Islet precursor cell (in vitro differentiated cells): ENCODE measurements at places on chromosomes 5 and 9.

GRCh38 chr5:59597690-59598546 lies 295.6 kb downstream of the PDE4D start:
- no peak for DNase-seq

DNA sequence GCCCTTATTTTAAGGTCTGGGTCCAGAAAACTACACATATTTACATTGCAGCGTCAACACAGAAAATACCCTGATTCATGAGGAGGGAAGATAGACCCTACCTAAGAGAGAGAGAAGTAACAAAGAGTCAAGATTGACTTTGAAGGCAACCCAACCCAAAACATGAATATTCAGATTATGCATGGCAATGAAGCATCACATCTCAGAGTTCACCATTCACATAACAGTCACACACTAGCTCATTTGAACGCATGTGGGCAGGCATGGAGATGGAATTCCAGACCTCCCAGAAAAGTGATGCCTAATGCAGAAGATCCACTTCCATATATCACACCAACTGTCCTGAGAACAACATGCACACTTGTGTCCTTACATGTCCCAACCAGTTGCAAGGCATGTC lies 190.1 kb upstream of the ITGA1 start:
- DNase-seq: no peak

- DNase-seq: no peak
Observed at GRCh38 chr9:136447173-136447778, 7.6 kb upstream of the INPP5E start.

DNA sequence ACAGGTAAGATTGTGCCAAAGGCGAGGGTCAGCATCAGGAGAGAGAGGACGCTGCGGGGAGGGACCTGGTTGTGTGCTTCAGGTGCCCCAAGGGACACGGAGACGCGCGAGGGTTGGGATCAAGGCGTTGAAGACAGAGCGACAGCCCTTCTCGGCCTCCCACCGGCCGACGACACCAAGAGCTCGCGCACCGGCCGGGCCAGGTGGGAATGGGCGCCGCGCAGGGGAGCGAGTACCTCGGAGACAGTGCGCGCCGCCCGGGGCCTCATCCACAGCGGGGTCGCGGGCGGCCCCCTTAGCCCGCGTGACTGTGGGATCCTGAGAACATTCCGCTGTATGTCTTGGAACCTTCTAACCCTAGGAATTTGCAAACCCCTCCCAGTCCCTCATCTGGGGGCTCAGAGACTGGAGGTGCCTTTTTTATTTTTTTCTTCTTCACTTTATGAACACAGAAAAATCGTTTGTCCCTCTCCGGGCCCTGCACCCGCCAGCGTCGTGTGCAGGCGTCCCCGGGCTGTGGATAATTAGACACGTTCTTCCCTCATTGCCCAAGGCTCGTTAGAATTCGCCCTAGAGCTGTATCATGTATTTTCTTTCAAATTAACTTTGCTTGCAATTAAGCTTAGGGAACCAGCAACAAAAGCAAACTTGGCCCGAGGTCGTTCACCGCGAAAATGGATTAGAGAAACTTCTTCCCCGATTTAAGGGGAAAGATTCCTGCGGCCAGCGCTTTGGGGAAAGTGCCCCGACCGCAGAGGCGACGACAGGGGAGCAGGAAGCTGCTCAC lies 4.8 kb downstream of the FOXE1 start:
- peak; percentile 53 for DNase-seq

DNA sequence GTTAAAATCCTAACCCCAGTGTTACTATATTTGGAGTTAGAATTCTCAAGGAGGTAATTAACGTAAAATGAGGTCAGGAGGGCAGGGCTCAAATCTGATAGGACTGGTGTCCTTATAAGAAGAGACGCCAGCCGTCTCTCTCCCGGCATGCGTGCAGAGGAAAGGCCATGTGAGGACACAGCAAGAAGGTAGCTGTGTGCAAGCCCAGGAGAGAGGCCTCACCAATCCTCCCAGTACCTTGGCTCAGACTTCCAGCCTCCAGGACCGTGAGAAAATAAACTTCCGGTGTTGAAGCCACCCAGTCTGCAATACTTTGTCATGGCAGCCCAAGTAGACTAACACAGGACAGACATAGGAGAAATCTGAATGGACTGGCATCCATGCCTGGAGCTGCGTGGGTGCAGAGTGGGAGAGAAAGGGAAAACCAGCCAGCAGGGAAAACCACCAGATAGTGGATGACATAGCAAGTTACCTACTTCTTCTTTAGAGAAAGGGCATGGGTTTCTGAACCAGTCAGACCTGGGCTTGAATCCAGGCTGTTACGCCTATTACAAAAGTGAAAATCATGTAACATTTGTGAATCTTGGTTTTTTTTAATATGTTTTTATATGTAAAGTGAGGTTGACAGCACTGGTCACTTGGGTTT lies 89.2 kb downstream of the FSTL4 start:
- DNase-seq: no peak

- no peak for DNase-seq
Observed at GRCh38 chr9:32161720-32162119, 222.7 kb upstream of the ACO1 start.

DNA sequence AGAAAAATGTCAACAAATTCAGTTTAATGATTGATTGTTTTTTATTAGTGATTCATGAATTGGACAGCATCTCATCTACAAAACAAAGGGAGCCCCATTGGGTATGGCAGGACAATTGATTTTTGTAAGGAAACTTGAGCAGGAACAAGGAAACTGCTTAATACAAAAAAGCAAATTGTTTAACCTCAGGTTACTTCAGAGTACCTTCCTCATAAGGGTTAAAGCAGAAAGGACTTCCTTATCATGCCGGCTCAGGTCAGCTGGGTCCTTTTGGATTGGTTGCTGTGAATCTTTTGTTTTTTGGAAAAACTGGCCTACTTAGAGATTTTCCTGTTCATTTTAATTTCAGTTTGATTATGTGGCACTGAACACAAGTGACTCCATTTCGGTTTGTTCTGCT lies 211.8 kb downstream of the ARRDC3 start:
- no peak for DNase-seq

DNA sequence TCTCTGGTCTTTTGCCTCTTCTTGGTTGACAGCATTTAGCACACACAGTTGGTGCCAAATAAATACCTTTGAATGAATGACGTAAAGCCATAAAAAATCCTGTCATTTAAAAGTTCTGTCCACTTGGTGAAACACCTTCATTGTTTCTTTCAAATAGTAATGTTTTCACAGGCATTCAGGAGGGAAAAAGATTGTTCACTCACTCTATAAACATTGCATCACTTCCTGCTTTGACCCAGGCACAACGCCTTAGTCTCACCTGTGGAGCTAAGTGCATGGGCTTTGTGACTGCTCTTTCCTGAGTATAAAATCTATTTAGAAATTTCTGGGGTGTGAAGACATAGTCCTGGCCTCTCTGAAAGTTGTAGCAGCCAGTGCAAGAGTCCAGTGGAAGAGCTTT lies 88.9 kb upstream of the CXCL14 start:
- DNase-seq: peak; percentile 18

- DNase-seq: no peak
Observed at GRCh38 chr5:69462170-69462569, 30.4 kb upstream of the OCLN start.

DNA sequence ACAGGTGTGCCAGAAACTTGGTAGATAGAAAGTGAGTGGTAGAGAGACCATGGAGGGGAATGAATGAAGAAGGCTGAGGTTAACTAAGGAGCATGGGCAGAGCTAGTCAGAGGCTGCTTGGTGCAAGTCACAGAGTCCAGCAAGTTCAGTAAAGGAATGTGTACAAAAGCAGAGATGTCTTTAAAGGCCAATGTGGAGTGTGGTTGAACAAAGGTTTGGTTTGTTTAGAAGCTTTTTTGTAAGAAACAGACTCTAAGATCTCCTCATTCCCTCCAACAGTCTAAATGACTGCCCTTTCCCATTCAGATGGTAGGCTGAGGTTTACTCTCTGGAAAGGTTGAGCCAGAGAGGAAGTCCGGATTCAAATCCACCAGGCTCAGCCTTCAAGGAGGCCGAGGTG lies 84.2 kb downstream of the TNC start:
- DNase-seq: no peak

DNA sequence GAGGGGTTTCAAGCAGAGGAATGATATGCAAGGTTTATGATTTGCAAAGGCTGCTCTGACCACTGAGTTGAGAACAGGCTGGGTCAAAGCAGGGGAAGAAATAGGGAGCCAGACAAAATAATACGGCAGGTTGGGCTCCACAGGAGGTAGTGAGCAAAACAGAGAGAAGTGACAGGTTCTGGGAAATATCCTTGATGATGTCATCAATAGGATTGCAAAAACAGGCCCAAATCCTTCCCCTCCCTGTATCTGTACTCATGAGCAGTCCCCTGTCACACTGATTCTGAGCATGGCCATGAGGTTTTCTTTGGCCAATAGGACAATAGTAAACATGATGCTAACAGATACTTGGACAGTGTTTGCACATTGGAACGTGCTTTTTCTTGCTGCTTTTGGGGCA lies 471.8 kb upstream of the BRINP1 start:
- DNase-seq: no peak

- DNase-seq: no peak
Observed at GRCh38 chr5:172846249-172846648, 12.2 kb downstream of the ERGIC1 start.

DNA sequence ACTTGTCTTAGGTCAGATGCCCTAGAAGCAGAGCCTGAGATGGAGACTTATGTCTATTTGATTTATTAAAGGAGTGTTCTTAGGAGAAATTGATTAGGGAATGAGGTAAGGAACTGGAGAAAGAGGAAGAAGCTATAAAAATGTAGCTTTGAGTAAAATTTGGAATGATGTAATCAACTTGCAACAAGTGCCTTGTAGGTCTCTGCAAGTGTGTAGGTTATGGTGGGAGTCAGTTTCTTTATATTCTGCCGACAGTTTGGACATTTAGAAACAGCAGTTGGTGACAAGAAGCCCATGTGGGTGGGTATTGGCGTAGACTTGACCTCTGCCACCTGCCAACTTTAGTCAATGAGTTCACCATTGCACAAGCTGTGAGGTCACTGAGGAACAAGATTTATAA lies 986.5 kb downstream of the CDH18 start:
- no peak for DNase-seq

DNA sequence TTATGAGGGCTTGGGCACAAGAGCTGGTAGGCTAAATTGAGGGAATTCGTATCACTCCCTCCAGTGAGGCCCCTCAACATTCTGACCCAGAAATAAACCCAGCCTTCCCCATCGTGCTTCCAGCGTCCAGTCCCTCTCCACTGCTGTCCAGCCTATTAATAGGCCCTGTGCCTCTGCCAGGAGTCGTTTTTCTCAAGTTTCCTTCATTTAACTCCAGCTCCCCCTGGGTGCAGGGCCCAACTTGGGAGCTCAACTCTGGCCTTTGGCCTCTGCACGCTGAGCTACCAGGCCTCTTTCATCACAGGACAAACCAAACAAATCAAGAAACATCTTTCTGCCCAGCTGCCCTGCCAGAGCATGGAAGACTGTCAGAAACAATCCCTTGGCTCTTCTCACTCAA lies 10.0 kb downstream of the HBEGF start:
- no peak for DNase-seq

DNA sequence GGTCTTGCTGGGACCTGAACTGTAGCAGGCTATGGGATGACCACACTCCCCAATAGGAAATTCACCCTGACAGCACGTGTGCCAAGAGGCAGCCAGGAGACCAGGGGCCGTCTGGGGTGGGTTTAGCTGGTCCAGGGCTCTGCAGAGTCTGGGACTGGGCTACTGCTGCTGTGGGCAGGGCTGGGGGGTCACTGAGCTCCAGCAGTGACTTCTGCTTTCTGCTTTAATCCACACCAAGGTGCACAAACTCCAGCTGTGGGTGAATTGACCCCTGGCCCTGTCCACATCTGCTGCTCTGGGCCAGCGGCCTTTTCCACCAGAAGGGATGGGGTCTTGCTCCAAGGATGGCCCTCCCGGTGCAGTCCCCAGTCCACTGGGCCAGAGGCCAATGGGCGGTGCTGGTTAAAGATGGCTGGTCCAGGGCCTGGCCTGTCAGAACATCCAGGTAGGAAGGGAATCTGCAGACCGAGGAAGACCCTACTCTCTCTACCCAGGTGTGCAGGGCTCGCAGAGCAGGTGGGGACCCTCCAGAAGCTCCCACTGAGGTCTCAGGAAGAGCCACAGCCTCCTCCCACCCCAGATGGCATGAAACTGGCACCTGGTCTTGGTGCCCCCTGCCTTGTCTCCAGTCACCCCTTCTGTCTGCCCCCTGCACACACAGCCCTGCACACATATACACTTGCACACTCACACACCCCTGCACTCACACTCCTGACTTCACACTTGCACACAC lies 28.0 kb downstream of the GLT6D1 start:
- DNase-seq: no peak

GRCh38 chr9:106417685-106418084 lies 445.3 kb upstream of the ZNF462 start:
- no peak for DNase-seq
